ENCODE measurements at places on chromosomes 12 and 14.

GRCh38 chr12:95397571-95397970, 76.4 kb upstream of the METAP2 start:
- DNase-seq = no peak

GRCh38 chr12:6816598-6816997, 5.0 kb upstream of the GPR162 start:
- no peak for DNase-seq

- no peak for DNase-seq
Observed at GRCh38 chr12:100329800-100330199, 27.1 kb upstream of the SLC17A8 start.

DNA sequence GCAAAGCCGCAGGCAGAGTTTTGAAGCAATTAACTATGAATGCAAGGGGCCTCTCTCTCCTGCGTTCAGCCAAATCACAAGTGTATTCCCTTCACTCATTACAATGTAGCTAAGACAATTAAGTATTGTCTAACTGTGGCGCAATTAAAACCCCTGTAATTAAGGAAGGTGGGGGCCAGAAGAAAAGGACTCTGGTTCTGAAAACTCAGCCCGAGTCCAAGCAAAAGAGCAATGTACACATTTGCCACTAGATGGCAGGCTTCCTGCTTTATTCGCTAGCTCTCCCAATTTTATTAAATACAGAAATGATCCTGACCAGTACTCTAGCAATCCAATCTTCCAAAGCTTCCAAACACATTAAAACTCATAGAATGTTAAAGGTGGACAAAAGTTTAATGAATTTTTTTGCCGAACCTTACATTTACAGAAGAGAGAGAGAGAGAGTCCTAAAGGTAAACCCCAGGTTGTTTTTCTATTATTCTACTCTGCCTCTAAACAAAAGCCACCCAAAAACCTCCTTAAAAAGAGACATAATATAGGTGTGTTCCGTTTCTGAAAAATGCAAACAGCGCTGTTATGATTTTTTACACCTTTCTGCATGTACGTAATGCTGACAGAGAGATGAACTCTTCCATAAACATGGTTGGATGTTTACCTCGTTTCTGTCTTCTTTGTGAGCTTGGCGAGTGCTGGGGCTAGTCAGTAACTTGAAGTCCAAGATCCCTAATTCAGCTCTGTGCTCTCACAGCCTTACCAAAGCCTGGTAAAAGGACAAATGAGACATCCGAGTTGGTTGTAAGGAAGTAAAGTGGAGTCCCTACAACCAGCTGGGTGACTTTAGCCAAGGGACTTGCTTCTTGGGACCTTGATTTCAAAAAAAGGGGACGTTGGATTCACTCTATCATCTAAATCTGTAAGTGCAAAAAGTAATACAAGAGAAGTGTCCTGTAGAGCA, 50.9 kb upstream of the VASH1 start:
- no peak for DNase-seq

DNA sequence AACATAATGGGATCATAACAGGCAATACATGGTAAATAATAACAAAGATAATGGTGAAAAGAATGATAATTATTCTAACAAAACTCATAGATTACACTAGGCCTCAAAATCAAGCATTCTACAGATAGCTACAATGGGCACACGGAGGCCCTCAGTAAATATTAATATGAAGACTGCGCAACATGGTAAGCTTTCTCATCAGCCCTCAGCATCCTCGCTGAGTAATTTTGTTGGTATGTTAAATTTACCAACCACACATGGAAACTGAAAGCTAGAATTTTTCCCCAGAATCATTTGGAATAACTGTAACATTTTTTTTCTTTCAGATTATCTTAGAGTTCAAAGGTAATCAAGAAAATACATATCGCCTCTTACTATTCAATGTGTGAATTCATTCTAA, 74.2 kb upstream of the PYGL start:
- DNase-seq = no peak

- DNase-seq = no peak
Observed at GRCh38 chr12:55724226-55724939, 4.2 kb downstream of the RDH5 start.

Data from stimulated activated CD4-positive, alpha-beta T cell treated with anti-CD3 and anti-CD28 coated beads, Interleukin-1b, Interleukin-23, amount 100 ng/mL, for 1 hour (primary cell).